Ovary (tissue), 10 donors: ENCODE measurements at places on chromosomes 3 and 15. TPM values are rescaled to one million over a fixed set of nuclear protein-coding genes. Genes with fewer than 3 reads are reported as not detected.

GRCh38 chr3:58157700-58158099, 53.1 kb downstream of the DNASE1L3 start:
- no peak for DNase-seq

DNA sequence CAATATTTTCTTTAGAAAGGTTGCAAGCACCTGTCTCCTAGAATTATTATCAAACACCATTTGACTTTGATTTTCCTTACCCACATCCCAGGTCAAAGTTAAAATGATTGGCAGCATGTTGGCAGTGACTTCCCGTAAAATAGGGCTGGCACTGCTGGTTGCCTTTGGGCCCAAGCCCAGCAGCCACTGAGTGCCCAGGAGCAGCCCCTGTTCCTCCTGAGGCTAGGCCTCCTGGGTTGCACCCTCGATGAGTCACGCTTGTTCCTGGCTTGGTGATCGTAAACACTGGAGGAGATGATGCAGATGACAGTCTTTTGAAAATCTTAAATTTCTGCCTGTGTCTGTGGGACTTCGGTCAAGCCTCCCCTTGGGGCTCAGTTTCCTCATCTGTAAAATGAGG, 290.0 kb downstream of the TLE3 start:
- no peak for DNase-seq

GRCh38 chr3:47794544-47794943, 8.4 kb upstream of the DHX30 start:
- no peak for DNase-seq

DNA sequence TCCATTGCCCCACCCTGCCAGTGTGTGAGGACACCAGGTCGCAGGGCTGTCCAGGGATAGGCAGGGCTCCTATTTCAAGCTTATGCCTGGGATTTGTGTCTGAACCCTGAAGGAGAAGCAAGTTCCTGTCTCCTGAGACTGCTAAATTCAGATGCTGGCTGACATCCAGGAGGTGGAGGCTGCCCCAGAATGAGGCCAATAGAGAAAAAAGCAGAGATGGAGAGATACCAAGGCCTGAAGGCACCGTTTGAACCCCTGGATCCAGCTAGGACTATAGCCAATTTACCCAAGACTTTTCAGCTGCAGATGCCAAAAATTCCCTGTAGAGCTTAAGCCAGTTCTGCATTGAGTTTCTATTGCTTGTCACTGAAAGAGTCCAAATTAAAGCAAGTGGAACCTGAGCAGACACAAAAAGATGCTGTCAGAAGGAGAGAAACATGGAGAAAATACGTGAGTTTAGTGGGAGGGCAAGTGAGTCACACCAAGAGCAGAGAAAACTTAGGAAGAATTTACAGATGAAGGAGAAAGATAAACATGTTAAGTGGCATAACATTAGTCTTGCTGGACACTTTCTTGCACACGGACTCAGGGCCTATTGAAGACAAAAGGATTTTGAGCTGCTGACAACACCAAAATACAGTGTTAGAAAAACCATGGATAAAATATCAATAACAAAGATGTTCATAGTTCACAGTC, 148.6 kb downstream of the CNTN3 start:
- DNase-seq: no peak

DNA sequence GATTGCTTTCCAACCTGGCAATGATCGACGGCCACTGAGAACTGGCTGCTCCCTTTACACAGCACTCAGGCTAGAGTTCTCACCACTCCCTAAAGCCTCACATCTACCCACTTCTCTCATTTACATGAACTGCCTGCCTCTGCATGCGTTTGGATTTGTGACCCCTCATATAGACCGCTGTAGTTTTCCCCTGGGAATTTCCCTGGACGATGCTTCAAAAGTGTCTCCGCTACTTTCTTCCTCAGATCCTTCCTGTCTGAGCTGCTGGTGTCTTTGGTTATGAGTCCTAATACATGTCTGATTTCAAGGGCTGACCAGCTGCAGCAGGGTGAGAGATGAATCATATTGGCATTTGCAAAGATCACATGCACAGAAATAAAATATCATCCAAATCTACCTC, 116.7 kb upstream of the ETV5 start:
- no peak for DNase-seq

The ACKR2 gene
- 0.87 TPM for total RNA-seq

GRCh38 chr15:48006031-48006511, 114.7 kb upstream of the SLC24A5 start:
- no peak for DNase-seq

- DNase-seq: no peak
These were observed 1168.6 kb upstream of the ALCAM start for GRCh38 chr3:104198131-104198530.

DNA sequence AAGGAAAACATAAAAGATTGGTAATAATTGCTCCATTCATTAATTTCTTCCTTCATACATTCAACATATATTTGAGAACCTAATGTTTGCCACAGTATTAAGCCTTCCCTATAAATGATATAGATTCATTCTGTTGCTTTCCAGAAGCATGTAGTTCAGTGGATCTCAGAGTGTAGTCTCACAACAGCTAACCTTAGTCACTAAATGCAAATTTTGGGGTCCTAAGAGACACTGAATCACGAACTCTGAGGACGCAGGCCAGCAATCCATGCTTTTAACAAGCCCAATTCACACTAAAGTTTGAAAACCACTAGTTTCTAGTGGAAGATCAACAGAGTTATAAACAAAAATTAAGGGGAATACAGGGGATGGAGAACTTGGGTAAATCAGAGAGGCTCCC, 7.2 kb upstream of the AQR start:
- no peak for DNase-seq

The TERB2 gene
- total RNA-seq: 1.8 TPM

GRCh38 chr3:129549006-129549800, 6.2 kb downstream of the H1-8 start:
- DNase-seq: no peak

DNA sequence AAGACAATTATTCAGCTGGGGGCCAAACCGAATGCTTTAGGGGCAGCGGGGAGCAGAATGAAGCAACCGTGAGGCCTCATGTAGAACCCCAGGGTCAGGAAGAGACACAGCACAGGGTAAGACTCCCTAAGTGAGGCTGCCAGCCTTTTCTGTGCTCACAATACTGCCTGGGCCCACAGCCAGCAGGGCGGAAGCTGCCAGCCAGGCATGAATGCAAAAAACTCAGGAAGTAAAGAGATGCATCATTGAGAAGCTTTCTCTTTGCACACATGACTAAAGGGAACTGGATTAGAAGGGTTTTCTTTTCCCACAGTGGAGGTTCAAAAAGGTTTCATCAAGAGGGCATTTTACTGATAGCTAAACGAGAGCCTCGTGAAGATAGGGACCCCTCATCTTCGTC, 33.3 kb downstream of the CA12 start:
- DNase-seq: peak; percentile 42

- DNase-seq: no peak
These were observed 558 bp downstream of the DTWD1 start for GRCh38 chr15:49621401-49621811.

The CHDH gene
- 7.0 TPM for total RNA-seq

The CPA3 gene
- 0.89 TPM for total RNA-seq

- no peak for DNase-seq
These were observed 55.0 kb upstream of the SNRPN start for GRCh38 chr15:24899795-24900194.

DNA sequence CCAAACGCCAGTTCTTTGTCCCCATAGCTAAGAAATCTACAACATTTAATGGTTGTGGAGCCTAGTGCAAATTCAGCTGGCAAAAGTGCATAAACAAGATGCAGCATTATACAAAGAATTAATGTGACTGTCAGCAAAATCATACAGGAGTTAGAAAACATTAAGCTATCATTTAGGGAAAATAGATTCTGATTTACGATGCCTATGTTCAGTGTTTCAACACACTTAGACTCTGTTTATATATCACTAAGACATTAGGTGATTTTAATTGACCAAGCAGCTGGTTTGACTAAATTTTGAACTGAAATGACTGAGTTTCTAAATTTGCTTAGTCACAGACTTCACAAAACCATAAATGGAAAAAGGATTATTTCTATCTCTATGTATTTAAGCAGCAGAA, 1076.8 kb downstream of the TBL1XR1 start:
- no peak for DNase-seq

GRCh38 chr15:74250266-74250665, 14.1 kb downstream of the CCDC33 start:
- DNase-seq: no peak

GRCh38 chr3:129320261-129320660, 41.6 kb downstream of the HMCES start:
- DNase-seq: no peak

The ZBTB47 gene
- total RNA-seq: 41.8 TPM

GRCh38 chr3:143182866-143183664, 63.5 kb downstream of the CHST2 start:
- DNase-seq: no peak
